Mucosa of gallbladder (tissue), 1 donor: ENCODE measurements at places on chromosomes 3 and 15.
A peak's percentile ranks its signal among the peaks of the same experiment; 100 is the strongest.

DNA sequence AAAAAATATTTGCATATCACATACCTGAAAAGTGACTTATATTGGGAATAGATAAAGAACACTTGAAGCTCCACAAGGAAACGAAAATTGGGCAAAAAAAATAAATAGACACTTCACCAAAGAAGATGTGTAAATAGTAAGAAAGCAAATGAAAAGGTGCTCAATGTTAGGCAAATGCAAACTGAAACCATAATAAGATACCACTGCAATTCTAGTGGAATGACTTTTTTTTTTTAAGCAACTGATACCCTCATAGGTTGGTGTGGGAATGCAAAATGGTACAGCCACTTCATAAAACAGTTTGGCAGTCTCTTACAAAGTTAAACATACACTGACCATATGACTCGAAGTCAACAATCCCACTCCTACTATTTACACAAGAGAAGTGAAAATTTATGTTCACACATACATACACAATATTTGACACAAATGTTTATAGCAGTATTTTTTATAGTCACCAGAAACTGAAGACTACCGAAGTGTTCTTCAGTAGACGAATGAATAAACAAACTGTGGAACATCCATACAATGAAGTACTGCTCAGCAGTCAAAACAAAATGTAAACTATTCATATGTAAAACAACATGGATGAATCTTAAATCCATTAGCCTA lies 176.3 kb downstream of the ZMAT3 start:
- DNase-seq: no peak

GRCh38 chr15:58077427-58077826 lies 11.9 kb upstream of the ALDH1A2 start:
- no peak for DNase-seq

DNA sequence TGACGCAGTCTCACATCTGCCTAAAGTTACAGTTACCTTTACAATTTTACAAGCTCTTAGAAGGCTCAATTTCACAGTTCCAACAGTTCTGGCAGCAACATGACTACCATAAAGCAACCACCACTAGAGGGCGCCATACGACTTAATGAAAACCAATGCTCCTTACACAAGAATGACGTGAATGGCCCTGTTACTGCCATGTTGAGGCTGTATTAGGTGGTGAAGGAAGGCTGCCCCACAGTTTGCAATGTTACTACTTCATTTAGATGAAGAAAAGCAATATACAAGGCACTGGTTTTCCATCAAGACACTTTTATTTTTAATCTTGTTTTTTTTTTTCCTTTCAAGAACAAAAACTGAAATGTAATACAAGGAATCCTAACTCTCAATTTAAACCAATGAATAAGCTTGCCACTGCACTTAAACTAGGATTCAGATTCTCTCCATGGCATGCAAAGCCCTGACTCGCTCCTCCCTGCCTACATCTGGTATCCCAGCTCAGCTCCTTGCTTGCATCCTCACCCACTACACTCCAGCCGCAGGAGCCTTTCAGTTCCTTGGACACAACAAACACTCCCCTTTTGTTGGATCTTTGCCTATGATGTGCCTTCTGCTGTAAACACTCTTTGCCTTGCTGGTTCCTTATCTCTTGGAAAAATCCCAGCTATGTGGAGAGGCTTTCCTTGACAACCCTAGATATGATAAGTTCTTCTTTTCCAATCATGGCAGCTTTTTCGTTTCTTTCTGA lies 270.7 kb downstream of the GBE1 start:
- DNase-seq: peak; percentile 79

- no peak for DNase-seq
Observed at GRCh38 chr15:41341519-41341918, 8.8 kb downstream of the NUSAP1 start.

DNA sequence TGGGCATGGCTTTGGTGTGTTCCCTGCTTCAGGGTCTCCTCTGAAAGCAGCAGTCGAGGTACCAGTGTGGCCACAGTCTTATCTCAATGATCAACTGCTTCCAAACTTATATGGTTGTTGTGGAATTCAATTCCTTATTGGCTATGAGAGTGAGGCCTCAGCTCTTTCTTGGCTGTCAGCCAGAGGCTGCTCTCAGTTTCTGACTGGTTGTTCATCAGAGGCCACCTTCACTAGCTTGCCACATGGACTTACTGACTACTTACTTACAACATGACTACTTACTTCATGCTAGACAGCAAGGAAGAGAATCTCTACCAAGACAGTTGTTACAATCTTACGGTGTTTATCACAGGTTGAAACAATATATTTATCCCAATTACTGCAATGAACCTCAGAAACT lies 789.2 kb downstream of the DIPK2A start:
- no peak for DNase-seq

GRCh38 chr3:161081633-161082032 lies 23.5 kb downstream of the B3GALNT1 start:
- DNase-seq: no peak
